Activated gamma-delta T cell (primary cell): ENCODE measurements at places on chromosomes 6 and 20.

- DNase-seq, result no peak
Measured at GRCh38 chr6:65170273-65170672, 536.8 kb downstream of the EYS start.

- no peak for DNase-seq
Measured at GRCh38 chr6:148648754-148649453, 97.9 kb upstream of the UST start.

DNA sequence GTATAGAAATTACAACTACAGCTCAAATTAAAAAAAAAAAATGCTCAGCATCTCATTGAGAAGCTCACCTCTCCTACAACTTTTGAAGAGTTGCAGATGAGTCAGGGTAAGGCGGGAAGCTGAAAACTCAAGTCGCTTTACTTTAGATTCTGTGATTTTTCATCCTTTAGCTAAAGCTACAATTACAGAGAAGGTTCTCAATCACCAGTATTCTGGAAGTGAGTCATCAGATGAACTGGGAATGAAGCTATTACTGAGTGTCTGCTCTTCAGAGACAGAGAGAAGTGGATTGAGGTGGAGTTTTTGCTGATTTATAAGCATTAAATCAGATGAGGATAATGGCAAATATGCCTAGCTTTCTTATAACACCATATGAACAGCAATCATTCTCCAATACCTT lies 91.9 kb downstream of the TFAP2A start:
- DNase-seq, result no peak

GRCh38 chr20:45098103-45098773 lies 2.7 kb downstream of the KCNS1 start:
- no peak for DNase-seq

GRCh38 chr6:113564371-113565171 lies 292.6 kb upstream of the MARCKS start:
- DNase-seq, result no peak

DNA sequence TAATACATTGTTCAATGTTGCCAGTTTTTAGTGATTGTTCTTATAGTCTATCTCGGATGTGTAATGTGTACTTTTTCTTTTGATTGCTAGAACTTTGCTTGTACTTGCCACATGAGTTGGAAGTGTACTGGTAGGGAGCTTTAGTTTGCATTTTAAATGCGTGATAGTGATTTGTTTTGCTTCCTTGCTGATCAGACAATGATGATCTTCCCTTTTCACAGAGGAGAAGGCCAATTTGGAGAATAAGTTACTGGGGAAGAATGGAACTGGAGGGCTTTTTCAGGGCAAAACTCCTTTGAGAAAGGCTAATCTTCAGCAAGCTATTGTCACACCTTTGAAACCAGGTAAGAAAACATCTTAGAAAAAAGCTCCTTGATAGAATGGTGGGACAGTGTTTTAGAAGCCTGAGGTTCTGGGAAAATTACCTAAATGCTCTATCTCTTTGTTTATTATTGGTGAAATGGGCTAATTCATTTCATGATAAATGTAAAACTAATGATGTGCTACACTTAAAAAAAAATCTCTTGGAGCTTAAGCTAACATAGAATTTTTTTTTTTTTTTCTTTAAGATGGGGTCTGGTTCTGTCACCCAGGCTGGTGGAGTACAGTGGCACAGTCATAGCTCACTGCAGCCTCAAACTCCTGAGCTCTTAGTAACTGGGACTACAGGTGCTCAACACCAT lies 20.9 kb downstream of the TPX2 start:
- no peak for DNase-seq

GRCh38 chr6:159929819-159930218 lies 39.0 kb downstream of the MAS1 start:
- no peak for DNase-seq

DNA sequence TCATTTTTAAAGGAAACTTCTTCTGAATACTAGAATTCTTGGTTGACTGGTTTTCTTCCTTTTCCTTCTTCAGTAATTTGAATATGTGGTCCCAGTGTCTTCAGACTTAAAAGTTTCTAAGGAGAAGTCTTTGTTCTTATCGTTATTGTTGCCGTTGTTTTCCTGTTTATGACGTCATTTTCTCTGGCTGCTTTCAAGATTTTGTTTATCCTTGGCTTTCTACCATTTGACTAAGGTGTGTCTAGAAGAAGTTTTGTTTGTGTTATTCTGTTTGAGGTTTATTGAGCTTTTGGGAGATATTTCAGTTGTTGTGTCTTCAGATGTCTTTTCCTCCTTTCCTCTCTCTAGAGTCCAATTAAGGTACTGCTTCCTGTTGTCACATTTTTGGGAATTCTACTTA lies 24.5 kb downstream of the CDYL start:
- DNase-seq, result no peak

GRCh38 chr6:117956386-117956785 lies 49.3 kb downstream of the SLC35F1 start:
- DNase-seq, result no peak

GRCh38 chr6:103672169-103672568 lies 1187.5 kb downstream of the HACE1 start:
- no peak for DNase-seq
